ENCODE measurements at places on chromosomes 3 and 15.

DNA sequence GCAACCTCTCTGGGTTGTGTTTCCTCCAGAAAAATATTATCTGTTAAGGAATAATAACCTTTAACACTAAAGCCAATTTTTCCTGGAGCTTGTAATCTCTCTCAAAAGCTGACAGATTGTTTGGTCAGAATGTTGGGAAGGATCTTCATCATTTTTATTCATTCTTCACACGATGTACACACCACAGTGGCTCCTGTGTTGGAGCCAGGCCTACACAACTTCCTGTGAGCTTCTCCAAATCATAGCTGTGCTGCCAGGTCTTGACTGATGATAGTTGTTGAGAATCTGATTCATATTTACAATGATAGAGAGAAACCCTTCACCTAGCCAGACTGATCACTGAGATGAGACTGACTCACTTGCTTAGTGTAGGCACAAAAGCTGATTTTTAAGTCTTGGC, 151.0 kb upstream of the ROBO2 start:
- no peak for DNase-seq

GRCh38 chr3:121648219-121648958, 12.3 kb downstream of the HCLS1 start:
- no peak for DNase-seq

- no peak for DNase-seq
Observed at GRCh38 chr3:172031996-172032395, 7.4 kb upstream of the FNDC3B start.

DNA sequence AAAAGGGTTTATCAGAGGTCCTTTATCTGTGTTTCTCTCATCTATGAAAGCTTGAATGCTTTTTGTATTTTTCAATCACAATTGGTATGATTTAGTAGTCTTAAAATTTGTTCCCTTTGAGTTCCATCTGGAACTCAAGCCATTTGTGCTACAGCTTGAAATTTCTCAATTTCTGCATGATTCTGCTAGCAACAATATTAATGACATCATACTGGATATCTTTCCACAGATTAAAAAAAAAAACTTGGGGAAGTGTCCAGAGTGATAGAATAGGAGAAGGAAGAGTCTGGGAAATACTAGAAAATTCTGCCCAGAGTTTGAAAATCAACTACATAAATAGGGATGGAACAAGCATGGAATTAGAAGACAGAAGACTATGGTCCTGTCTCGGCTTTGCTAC, 9.3 kb upstream of the FBN1 start:
- DNase-seq = no peak

DNA sequence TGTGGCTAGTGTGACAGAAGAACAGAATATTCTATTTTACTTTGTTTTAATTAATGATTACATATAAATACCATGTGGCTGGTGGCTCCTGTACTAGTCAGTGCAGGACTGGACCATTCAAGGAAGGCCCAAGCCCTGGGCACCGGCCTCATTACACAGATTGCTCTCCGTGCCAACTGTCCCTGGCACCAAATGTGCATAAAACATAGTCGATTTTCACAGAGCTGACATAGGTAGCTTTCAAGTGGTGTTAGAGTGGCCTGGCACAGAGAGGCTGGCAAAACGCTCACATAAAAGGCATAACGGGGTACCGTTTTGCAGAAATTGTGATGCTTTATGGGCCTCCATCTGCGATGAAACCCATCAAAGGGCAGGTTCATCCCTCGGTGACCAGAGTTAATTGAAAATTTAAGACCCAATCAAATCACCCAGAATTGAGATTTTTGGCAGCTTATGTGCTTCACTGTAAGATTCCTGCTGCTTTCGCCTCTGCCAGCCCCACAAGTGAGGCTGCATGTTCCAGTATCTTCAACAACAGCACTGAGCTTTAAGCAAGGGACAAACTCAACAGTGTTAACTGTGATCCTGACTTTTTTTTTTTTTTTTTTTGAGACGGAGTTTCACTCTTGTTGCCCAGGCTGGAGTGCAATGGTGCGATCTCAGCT, 25.9 kb downstream of the RFTN1 start:
- DNase-seq = no peak

- DNase-seq = no peak
Observed at GRCh38 chr3:40187945-40188344, 121.6 kb upstream of the EIF1B start.

DNA sequence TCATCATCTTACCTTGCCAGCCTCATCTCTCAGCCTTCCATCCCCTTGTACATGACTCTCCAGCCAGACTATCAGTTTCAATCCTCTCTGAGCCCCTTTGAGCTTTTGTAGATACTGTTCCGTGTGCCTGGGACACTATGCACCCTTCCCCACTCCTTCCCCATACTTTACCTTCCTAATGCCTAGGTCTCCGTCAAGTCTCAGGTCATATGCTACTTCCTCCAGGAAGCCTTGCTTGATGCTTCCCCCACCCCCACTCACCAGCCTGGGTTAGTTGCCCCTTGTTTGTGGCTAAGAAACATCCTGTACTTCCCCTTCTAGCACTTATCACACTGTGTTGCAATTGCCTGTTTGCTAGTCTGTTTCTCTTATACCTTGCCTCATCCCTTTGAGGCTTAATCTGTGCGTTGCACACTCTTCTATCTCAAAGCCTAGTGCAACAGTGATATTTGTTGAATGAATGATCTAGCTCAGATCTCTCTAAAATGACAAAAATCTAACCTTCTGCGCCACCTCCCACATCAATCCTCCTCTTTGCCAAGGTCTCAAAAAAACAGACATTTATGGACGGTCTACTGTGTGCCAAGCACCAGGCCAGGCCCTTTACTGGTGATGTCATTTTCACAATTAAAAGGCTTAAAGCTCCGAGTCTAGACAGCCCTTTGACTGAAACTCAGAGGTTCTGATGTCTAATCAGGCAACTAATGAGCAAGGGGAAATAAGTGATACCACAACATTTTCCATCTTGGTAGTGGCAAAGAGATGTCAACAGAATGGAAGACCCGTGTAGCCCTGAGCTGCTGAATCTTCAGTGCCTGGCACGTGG, 6.5 kb upstream of the USP3 start:
- peak; percentile 70 for DNase-seq
